ENCODE measurements at places on chromosomes 11 and 22.

DNA sequence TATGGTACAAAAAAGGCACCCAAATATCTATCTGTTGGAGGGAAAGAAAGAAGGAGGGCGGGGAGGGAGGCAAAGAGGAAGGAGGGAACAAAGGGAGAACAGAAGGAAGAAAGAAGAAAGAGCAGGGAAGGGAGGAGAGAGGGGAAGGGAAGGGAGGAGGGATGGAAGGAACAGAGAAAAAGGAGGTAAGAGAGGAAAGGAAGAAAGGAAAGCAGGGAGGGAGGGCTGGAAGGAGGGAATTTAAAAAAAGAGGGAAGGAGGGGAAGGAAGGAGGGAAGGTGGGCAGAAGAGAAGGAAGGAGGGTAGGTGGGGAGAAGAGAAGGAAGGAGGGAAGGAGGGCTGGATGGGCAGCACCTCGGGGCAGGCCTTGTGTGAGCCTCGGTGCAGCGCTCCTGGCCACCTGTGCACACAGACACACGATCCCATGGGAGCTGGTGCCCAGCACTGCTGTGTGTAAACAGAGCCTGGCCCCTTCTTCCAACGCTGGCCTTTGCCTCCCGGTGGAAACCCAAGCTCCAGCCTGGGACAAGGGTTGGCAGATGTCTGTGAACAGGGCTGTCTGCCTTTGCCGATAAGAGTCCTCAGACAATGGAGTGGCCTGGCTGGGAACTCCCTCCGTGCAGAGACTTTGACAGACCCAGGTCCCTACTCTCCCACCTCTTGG is 23.2 kb downstream of the SMIM38 start:
- no peak for DNase-seq

DNA sequence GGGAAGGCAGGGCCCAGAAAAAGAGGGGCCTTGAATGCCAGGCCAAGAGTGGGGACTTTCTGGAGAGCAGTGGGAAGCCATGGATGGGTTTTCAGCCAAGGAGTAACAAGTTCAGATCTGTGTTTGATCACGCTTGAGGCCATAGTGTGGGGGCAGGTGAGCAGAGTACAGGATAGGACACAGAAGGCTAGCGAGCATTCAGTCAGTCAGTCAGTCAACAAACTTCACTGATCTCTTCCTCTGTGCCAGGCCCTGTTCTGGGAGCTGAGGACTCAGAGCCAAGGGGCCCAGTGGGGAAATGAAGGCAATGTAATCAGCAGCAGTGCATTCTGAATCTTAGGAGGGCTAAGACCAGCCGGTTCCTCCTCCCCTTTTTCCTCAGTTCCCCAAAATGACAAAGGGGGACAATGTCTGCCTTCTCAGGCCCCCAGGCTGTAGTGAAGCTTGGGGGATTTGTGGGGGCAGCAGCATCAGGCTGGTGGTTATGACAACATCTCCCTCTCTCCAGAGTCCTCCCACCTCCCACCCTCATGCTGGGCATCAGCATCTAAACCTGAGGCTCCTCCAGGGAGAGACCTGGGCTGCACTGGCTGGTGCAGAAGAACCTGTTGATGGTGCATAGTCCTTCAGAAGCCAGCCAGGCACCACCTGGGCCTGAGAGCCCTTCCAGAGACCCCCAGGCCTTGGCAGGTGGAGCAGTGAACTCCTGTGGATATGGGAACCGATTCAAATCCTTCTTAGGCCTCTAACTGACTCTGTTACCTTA is 42.9 kb upstream of the TPBGL start:
- DNase-seq, result no peak

DNA sequence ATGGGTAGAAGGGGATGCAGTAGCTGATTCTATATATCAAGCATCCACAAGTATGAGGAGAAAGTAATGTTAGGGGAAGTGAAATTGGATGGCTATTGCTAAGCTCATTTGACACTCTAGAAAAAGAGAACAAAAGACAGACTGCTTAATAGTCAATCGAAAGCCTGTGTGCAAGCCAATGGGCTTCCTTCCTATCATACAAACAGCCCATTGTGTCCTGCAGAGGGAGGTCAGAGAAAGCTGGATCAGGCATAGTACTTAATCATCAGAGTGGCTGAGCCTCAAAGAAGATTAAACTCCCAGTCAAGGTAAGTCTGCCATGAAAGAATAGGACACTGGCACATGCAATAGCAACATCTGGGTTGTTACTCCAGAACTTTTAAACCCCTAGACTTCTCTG is 50.9 kb upstream of the PGR start:
- no peak for DNase-seq

- DNase-seq, result no peak
Measured at GRCh38 chr11:44228379-44228778, 81.6 kb downstream of the ALX4 start.

DNA sequence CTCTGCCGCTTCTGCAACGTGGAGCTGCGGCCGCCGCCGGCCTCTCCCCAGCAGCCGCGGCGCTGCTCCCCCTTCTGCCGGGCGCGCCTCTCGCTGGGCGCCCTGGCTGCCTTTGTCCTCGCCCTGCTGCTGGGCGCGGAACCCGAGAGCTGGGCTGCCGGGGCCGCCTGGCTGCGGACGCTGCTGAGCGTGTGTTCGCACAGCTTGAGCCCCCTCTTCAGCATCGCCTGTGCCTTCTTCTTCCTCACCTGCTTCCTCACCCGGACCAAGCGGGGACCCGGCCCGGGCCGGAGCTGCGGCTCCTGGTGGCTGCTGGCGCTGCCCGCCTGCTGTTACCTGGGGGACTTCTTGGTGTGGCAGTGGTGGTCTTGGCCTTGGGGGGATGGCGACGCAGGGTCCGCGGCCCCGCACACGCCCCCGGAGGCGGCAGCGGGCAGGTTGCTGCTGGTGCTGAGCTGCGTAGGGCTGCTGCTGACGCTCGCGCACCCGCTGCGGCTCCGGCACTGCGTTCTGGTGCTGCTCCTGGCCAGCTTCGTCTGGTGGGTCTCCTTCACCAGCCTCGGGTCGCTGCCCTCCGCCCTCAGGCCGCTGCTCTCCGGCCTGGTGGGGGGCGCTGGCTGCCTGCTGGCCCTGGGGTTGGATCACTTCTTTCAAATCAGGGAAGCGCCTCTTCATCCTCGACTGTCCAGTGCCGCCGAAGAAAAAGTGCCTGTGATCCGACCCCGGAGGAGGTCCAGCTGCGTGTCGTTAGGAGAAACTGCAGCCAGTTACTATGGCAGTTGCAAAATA is 816 bp downstream of the PDE3B start:
- DNase-seq, result no peak

GRCh38 chr22:24148266-24149197 is 32.8 kb upstream of the SUSD2 start:
- no peak for DNase-seq

DNA sequence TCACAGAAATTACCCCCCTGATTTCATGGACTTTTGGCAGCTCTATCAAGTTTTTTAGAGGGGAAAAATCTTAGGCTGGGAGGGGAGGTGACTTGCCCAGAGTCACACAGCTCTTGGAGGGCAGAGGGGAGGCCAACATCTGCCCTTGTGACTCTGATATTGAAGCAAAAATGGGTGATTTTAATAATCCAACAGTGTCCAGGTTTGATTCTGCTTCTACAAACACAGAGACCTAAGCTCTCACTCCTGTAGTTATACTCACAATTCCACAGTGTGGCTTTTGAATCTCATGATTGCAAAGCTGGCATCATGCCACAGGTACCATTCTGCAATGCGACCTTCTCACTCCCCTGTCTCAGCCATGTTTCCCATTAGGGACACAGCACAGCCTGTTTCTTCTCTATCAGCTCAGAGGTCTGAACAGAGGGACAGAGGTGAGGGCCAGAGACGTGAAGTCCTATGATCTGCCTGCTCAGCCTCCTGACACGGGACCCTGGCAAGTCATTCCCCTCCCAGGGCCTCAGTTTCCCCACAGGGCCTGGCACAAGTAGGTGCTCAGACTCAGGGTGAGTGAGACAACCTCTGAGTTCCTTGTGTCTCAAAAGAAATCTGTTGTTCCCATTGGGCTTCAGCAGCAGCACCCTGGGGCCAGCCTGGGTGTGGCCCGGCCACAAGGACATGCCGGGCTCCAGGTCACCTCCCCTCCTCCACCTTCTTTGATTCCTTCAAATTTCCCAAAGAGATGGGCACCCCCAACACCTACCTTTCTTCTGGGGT is 766 bp downstream of the APOL2 start:
- no peak for DNase-seq

GRCh38 chr22:30121960-30122359 is 41.7 kb downstream of the HORMAD2 start:
- DNase-seq, result no peak

- no peak for DNase-seq
Measured at GRCh38 chr11:14390669-14391068, 31.7 kb upstream of the RRAS2 start.

GRCh38 chr11:111322534-111322933 is 24.2 kb downstream of the POU2AF3 start:
- no peak for DNase-seq

DNA sequence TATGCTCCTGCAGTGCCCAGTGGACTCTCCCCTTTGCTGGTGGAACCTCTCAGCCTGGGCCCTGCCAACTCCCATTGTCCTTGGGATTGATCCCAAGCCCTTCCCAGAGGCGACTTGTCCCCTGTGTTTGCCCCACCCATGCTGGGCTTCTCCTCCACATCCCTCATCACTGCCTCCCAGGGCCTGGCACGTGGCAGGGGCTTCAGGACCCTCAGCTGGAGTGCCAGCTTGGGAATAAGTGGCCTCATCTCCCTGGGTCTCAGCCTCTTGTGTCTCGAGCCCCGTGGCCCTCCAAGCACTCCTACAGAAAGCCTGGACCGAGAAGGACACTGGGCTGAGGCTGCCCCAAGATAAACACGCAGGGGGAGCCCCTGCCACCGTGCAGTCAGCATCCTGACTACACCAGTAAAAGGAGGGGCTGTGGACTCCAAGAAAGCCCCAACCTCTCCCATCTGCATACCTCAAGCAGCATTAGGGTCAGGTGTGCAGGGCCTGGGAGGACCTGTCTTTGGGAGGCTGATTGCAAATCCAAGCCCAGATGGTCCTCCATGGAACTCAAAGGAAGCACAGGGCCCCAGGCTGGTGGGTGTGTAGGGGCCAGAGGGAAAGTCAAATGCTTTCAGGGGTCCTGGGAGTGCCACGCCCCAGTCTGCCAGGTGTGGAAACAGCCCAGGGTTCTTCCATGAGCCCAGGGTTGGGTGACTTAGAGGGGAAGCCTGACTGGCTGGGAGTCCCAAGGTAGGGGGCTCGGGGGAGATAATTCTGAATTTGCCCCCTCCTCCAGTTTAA is 9.5 kb upstream of the GNAZ start:
- no peak for DNase-seq

DNA sequence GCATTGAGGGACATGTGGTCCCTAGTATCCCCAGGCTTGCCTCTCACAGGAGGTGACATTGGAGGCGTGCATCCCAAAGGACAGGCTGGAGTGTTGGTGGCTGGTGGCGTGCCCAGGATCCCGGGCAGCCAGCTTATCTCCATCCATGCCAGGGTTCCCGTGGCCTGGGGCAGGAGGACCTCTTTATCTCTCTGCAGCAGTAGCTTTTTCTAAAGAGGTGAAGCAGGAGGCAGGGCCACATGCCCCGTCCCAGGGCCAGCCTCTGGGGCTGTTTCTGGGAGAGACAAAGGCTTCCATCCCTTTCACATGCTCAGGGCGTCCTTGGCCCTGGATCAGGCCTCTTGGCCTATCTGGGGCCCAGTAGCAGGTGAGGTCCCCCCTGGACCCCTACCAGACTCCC is 19.7 kb downstream of the PARVG start:
- no peak for DNase-seq

GRCh38 chr22:27879923-27880322 is 39.1 kb downstream of the PITPNB start:
- no peak for DNase-seq

DNA sequence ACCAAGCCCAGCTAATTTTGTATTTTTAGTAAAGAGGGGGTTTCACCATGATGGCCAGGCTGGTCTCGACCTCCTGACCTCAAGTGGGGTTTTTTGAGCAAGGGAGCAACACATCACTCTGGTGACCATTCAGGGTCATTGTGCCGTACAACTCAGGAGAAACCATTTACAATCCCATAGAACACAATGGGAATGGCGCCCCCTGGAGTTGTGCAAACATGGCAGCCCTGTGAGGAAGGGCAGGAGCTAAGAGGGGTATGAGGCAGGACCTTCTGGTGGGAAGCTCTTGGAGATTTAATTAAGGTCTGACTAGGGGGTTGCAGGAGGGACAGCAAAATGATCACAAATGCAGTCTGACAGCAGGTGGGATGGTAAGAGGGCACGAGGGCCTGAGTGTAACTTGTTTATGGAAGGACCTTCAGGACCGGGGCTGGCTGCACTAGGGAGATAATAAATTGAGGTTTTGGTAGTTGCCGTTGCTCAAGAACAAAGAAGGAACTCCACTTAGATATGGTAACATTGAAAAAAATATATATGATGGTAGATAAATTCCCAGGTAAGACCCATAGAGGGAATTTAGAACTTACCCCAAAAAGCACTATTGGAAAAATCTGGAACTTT is 9.1 kb upstream of the CSF2RB start:
- no peak for DNase-seq

GRCh38 chr11:215581-216037 is 8.1 kb downstream of the RIC8A start:
- no peak for DNase-seq

GRCh38 chr11:37907436-37908218 is 1309.6 kb upstream of the RAG2 start:
- DNase-seq, result no peak

DNA sequence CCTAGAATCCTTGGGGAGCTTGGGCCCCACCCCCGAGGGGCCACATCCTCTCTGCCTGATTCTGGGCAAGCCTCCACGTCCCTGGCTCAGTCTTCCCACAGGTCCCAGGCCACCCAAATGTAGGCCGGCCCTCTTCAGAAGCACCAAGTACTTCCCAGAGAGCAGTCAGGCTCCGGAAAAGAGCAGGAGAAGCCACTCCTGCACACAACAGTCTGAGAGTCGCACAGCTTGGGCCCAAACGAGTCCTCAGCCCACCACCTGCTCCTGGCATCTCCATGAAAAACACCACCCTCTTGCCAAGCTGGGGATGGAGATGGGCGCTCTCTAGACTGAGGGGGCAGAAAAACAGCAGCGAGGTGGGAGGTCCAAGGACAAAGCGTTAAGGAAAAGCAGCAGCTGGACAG is 15.4 kb downstream of the EHD1 start:
- no peak for DNase-seq

DNA sequence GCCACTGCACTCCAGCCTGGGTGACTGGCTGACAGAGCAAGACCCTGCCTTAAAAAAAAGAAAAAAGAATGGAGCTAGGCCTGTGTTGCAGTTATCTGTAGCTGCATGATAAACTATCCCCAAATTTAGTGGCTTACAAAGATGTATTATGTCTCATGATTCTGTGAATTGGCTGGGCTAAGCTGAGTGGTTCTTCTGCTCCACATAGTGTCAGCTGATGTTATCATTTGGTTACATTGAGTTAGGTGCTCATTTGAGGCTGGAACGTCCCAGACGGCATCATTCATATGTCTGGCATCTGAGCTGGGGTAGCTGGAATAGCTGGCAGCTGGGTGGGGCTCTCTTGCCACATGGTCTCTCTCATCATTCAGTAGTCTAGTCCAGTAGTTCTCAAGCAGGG is 8.2 kb upstream of the ASCC2 start:
- no peak for DNase-seq

Measured in HFF-Myc (cell line).